ENCODE measurements at places on chromosomes 3 and 15.

- DNase-seq, result no peak
Measured at GRCh38 chr3:127625821-127626220, 3.2 kb upstream of the PODXL2 start.

DNA sequence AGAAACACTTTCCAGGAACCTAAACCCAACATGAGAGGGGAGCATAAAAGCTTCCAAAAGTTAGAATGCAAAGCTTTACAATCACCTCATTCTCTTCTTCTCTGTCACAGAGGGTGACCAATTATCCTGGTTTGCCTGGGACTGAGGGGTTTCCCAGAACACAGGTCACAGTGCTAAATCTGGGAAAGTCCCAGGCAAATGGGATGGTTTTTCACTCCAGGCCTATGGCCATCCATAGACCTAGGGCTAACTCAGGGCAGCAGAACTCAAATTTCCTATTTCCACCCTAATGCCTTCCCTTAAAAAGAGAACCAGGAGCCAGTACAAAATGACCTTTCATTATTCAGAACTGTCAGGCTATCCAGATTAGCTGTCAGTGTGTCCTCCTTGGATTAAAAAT lies 77.0 kb downstream of the TM4SF4 start:
- DNase-seq, result no peak

DNA sequence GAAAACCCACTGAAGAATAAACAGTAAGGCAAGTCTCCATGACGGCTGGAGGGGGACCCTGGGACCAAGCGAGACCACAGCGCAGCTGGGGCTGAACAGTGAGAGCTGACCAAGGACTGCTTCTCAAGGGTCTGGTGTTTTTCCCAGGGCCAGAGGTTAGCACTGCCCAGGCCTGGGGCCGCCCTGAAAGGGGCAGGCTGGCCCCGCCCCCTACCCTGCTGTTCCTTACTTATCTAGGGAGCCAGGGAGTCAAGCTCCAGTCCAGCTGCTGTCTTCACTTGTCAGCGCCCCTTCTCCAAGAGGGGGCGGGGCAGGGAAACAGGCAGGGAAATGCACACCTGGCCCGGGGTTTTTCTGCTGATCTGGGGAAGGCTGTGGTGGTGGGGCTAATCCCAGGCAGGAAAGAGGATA lies 51.6 kb upstream of the HACD2 start:
- DNase-seq, result no peak

DNA sequence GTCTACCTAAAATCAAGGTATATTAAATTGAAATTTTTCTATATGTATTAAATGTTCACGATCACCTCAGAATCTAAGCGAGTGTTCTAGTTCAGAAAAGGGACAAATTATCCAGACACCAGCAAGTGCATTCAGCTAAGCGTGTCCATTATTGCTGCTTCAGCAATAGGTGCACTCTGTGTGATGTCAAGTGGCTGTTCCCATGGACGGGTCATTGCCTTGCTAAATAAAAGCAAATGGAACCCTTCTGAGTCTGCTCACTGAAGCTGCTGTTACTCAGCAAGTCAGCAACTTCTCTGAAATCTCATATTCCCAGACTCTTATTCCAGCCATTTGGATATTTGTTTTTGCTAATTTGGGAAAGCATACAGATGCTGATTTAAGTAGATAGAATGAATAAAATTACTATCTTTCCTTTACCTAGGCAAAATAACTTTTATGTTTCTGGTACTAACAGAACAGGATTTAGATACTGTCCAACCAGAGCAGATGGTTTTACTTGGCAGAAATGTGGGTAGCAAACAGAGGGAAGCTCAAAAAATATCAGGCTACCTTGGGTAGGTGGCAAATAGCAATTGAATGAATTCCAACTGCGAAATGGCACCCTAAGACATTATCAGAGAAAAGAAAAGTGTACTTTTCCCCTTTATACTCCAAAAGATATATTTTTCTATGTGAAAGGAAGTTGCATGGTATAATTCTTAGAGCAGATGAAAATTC lies 407.0 kb downstream of the GAP43 start:
- no peak for DNase-seq

DNA sequence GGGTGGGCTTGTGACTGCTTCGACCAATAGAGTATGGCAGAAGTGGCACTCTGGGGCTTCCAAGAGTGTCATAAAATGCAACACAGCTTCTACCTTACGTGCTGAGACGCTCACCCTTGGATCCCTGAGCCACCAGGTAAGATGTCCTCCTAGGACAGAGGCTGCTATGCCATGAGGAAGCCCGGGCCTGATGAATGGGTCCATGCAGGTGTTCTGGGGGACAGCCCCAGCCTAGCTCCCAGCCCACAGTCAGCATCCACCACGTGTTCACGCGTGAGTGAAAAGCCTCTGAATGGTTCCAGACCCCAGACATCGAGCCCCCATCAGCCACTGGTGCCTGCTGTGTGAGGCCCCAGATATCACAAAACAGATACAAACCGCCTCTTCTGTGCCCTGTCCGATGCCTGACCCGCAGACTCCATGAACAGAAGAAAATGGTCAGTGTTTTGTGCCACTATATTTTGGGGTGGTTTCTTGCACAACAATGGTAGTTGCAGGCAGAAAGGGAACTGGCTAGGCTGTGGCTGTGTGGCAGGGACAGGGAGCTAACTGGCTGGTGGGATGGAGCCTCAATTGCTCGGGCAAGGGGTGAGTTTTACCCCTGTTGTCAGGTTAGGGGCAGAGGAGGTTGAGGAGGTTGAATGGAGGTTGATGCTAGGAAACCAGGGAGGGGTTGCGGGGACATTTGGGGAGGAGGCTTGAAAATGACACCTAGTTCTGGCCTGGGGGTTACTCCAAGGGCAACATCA lies 92.2 kb downstream of the LINGO1 start:
- no peak for DNase-seq

GRCh38 chr15:35505809-35506208 lies 40.2 kb downstream of the DPH6 start:
- DNase-seq, result no peak

GRCh38 chr3:133655731-133656515 lies 5.8 kb downstream of the TOPBP1 start:
- no peak for DNase-seq

DNA sequence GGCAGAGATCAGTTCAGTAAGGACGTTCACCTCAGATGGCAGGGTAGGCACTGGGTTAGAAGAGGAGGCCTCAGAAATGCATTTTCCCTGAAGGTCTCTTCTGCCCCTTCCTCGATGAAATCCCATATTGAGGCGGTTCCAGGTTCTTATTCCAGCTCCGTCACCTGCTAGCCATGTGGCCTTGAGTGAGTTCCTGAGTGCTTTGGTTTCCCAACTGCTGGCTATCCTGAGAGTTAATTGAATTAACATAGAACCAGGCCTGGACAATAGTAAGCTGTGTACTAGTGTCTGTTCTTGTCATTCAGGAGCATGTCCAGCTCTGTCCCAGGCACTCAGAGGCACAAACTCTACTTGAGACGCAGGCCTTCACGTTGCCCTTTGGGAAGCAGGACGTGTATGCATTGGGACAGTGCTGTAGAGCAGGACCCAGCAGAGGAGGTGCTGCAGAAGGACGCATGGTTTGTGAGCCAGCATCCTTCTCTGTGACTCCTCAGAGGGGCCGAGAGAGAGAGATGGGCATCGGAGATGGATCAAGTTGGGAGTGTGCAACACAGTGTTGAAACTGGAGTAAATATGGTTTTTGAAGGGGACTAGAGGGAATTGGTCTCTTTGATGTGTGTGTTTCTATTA lies 114.2 kb downstream of the ASB7 start:
- no peak for DNase-seq

DNA sequence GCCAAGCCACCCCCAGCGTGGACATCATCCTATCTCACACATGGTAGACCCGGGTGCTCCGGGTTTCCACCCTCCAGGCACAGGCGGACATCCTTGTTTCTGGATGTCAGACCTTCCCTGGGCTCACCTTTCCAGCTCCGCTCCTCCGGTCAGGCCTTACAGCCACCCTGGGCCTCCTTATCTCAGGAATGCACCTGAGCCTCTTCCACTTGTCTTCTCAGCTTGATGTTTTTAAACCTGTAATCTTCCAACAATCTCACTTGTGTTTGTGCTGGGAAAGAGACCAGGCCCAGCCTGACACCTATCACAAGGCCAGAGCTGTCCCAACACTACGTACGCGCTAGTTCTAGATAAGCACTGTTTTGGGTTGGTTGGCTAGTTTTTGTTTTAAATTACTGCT lies 53.9 kb downstream of the NIPA2 start:
- no peak for DNase-seq

- DNase-seq, result no peak
Measured at GRCh38 chr3:96619475-96619874, 194.9 kb upstream of the EPHA6 start.

- DNase-seq, result no peak
Measured at GRCh38 chr15:38843736-38844590, 279.3 kb upstream of the RASGRP1 start.

DNA sequence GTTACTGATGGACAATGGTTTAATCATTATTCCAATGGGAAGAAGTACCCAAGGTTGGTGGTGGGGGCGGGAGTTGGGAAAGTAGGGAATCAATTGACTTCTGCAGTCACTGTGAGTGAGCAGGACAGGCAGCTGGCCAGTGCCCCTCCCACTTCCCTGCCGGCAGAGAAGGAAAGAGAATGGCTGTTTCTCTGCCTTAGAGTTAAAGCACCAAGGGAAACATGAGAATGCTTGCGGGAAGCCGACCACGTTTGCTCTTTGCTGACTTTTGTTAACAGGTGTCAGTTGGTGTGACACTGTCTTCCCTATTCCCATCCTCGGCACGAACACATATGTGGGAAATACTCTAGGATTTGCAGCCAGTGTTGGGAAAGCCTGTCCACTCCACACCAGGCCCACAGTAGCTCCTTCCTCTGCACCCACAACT lies 33.5 kb upstream of the MFSD1 start:
- no peak for DNase-seq

GRCh38 chr3:152318512-152318911 lies 49.8 kb downstream of the MBNL1 start:
- no peak for DNase-seq

DNA sequence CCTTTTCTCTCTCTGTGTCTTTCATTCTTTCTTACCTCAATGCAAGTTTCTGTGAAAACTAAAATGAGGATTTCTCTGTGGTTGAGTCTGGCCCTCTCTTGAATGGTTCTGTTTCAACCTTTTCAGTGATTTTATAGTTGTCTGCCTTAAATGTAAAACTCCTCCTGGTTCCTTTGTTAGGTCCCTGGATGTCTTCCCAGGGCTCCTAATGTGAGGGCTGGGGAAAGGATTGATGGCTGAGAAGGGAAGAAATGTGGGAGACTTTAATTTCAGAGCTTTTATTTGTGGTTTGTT lies 90.6 kb upstream of the GRM7 start:
- no peak for DNase-seq

- DNase-seq, result no peak
Measured at GRCh38 chr3:147906285-147906684, 497.1 kb downstream of the ZIC1 start.

DNA sequence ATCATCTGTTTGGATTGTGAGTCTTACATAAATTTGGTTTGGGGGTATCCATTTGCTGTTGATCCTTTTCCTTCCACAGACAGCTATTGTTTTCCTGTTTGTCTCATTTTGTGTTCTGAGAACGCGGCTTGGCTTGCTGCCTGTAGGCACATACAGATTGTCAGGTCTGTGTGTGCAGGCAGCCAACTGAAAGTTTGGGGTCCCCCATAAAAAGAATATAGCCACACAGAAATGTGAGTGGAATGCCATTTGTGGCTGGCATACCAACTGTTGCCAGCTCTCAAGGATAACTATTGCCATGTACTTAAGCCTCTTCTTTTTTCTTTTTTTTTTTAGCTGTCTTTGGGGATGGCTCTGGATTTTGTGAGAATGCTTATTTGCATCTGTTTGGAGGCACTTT lies 1308.0 kb downstream of the ROBO1 start:
- DNase-seq, result no peak

GRCh38 chr15:66865622-66866611 lies 163.9 kb downstream of the SMAD6 start:
- DNase-seq, result peak; percentile 28

DNA sequence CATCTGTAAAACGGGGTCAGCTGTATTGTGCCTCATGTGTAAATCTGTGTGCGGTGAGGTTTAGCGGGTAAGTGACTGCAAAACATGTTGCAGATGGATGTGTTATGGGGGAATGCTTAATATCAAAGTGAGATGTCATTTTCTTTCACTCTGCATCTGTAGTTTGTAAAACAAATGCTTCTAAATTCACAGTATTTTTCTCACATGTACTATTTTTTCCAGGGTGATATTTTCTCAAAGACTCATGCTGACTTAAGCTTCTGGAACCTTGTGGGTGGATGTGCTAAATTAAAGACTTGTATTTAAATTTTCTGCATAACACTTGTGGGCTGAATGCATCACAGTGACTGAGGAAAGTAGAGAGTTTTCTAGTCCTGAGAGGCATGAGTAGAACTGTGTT lies 115.2 kb upstream of the TP63 start:
- no peak for DNase-seq

- no peak for DNase-seq
Measured at GRCh38 chr3:71984843-71985613, 200.1 kb upstream of the PROK2 start.

DNA sequence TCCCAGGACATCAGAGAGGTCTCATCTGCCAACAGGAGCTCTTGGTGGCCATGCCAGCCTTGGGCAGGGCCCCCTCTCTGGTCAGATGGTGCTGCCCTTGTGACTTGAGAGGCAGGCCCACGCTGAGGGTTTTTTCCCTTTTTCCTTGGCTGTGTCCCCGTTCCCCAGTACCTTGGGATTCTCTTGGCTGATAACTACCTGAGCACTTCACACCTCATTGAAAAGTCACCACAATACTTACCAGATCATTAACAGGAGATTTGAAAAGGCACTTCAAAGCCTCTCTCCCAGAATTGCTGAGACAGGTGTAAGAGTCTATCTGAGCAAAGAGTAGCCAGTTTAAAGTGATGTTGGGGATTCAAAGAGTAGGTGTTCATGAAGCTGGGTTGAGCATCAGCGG lies 15.1 kb upstream of the TMEM158 start:
- DNase-seq, result no peak

DNA sequence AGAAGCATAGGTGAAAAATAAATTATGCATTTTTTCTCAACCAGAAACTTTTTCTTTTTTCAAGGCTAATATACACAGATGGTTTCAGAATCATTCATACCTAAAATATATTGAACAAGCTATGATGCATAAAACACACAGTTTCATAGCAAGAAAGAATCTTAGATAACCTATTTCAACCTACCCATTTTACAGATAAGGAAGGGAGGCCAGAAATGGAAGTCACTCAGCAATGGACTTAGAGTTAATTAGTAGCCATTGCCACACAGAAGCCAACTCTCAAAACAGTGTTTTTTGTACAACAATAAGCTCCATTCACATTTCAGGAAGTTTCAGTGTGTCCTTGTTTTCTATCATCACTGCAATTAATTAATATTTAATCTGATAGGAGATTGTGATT lies 27.5 kb upstream of the STRIT1 start:
- DNase-seq, result no peak

DNA sequence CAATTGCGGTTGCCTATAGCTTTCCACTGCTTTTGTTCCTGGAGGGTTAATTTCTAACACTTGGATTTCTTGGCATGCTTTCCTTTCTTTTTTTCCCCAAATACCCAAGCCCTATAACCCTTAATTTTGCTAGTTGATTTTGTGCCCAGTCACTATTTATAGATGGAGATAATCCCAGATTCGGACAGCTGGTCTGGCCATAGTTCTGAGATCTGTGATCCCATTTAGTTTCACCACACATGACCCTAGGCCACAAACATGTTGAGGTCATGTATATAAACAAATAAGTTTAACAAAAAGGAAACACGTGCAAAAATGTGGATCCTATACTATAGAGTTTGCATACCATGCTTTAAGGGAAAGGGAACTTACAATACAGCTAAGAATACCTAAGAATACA lies 111.4 kb downstream of the ZMAT3 start:
- DNase-seq, result no peak

Measured in GF-D8 (cell line).